ENCODE measurements at places on chromosomes 3 and 15.
A peak's percentile ranks its signal among the peaks of the same experiment; 100 is the strongest.

GRCh38 chr15:51970132-51970817 is 1.3 kb downstream of the LEO1 start:
- DNase-seq, result no peak

DNA sequence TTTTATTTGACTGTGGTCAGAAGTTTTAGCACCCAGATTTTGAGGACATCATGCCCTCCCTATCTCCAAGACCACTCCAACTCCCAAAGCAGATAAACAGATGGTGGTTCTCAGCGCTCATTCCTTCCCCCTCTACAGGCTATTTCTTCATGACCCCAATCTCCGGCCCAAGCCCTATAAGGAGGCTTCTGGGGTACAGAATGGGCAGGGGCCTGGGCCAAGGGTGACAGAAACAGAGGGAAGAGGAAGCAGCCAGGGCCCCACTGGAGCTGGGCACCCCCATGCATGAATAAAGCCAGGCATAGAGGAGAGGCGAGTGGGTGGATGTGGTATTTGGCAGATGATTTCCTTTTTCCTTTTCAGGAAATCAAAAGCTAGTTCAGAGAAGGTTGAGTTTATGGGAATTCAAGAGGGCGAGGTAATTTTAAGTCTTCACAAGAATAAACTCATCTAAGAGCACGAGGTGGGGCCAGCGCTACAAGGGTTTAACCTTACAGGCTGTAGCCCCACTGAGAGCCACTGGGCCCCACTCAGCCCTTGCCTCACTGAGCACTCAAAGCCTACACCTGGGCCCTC is 104.8 kb upstream of the HERC1 start:
- no peak for DNase-seq

- DNase-seq, result no peak
Observed at GRCh38 chr3:145058483-145058882, 1086.9 kb downstream of the DIPK2A start.

DNA sequence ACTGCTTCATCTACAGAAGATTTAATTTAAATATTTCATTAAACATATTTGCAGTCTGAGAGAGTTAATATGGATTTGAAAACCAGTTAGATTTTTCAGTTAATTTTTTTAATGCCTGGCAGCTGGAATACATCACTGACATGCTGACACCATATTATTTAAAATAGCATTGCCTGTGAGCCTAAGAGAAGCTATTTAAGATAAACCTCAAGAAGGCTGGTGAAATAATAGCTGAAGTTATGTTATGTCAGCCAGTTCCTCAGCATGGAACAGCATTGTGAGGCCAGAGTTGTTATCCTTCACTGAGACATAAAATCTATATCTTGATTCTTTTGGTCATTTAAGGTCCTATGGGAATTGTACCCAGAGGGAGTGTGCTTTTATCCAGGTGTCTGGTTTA is 705.2 kb downstream of the NAALADL2 start:
- DNase-seq, result no peak

DNA sequence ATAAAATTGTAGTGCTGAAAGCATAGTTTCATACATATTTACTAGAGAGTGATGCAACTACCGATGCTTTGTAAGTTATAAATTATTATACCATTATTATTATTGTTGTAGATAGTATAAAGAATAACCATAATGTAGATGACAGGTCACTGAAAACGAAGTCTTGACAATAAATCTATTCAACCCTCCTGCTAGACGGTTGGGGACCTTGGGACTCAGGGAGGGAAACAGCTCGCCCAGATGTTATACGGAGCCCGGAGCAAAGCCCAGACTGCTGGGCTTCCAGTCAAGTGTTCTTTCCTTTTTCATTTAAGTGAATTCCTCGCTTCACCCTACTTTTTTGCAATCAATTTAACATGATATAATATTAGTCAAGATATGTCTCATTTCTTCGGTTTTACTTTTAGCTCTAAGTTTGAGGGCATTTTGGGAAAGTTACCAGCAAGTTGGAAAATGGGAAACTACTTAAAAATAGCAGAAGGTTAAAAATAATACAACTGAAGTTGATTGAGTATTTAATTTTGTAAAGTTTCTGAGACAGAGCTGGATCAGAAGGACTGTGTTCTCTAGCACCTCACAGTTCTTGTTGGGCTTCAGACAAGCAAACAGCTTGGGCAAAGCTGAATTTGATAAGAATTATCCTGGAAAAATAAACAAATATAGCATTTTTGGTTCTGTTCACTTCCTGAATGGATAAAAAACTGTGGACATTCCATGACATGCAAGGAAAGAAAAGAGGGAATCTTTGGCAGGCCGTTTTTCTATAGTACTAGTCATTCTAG is 173.4 kb upstream of the TP63 start:
- DNase-seq, result no peak

- DNase-seq, result no peak
Observed at GRCh38 chr3:17044855-17045254, 160.1 kb downstream of the PLCL2 start.

- DNase-seq, result no peak
Observed at GRCh38 chr15:37289109-37289765, 188.9 kb upstream of the MEIS2 start.

GRCh38 chr15:52281085-52282035 is 14.2 kb downstream of the MYO5C start:
- DNase-seq, result no peak

DNA sequence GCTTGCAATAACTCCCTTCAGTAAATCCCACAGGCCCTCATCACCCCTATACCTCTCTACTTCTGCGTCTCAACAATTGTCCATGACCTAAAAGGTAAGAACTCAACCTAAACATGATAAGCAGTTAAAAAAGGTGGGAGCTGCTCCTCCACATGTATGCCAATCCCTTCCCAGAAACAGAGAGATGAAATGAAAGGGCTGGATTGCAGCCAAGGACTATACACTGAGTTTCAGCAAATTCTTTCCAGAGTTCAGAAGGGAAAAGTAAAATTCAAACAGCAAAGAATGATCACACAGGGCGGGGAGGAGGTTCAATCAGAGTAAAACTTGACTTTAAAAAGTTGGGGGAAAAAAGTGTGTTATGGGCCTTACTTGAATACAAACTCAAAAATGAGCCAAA is 27.5 kb downstream of the PLOD2 start:
- DNase-seq, result no peak

- peak; percentile 37 for DNase-seq
Observed at GRCh38 chr3:43379343-43379742, 93.0 kb downstream of the SNRK start.

- DNase-seq, result no peak
Observed at GRCh38 chr3:72177075-72178050, 392.4 kb upstream of the PROK2 start.

GRCh38 chr3:186933816-186934215 is 3.5 kb downstream of the ST6GAL1 start:
- DNase-seq, result no peak

GRCh38 chr3:69161587-69162307 is 39.4 kb upstream of the LMOD3 start:
- DNase-seq, result peak; percentile 22

- no peak for DNase-seq
Observed at GRCh38 chr3:106438887-106439286, 570.1 kb upstream of the CBLB start.

- DNase-seq, result no peak
Observed at GRCh38 chr15:36707884-36708435, 128.5 kb downstream of the CDIN1 start.
